ENCODE measurements at places on chromosomes 12 and 14. TPM values are rescaled to one million over a fixed set of nuclear protein-coding genes. Genes with fewer than 3 reads are reported as not detected.

SLCO1C1 gene
- not detected for total RNA-seq

SOX5 gene
- total RNA-seq: 7.9 TPM

DNA sequence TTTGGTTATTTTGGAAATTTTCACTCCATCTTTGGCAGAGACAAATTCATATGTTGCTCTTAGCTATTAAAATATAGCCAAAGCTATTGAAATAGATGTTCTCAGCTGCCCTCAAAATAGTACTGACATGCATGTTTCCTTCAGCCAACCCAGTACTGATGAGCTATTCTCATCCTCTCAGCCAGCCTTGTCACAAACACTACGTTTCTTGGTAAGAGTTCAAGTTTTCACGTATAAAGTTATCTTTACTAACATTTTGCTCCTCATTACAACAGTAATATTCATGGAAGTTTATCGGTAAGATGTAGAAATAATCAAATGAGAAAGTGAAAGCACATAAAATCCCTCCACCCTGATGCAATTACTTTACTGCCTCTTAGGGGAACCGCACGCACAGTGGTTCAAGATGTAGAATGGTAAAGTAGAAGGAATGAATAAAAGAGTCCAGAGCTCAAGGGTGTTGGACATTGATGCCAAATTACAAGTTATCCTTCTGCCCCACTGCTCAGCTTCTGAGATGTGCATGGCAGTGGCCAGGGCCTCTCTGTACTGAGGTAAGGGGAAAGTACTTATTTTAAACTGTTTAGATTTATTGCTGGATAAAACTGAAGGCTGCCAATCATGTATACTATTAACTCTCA, 20.7 kb downstream of the GCH1 start:
- peaks cover 27% of the 10 kb centered on the region for H3K4me1 ChIP-seq
- H3K27me3 ChIP-seq: no peaks in the 10 kb centered on the region
- peak overlapping the region; percentile 98 for H3K4me3 ChIP-seq
- ATAC-seq: peak; percentile 82

CLEC4A gene
- 2.6 TPM for total RNA-seq

PLEKHG7 gene
- total RNA-seq: not detected

DNA sequence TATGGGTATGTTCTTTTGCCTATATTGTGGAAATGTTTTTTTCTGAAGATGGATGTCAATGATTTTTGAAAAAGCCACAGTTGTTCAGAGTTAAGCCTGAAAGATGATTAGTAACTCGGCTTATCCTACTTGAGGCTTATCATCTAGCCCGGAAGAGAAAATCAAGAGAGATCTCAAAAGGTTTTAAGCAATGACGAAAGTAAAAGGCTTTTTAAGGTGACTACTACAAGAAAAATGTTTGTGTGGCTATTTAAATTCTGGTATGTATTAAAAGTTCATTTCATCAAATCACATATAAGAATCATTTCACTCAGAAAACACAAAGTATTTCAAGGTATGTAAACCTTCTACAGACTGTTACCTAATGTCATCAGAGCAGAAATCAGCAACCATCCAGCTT, 40.2 kb downstream of the HEATR5A start:
- H3K4me3 ChIP-seq: no peak overlapping the region
- peak overlapping the region; percentile 27 for H3K27ac ChIP-seq
- H3K4me1 ChIP-seq: peaks cover 5% of the 10 kb centered on the region

SMARCC2 gene
- total RNA-seq: 114 TPM

- no peak for ATAC-seq
- H3K4me3 ChIP-seq: no peak overlapping the region
- H3K36me3 ChIP-seq: no peaks in the 10 kb centered on the region
- H3K4me1 ChIP-seq: peaks cover 19% of the 10 kb centered on the region
- H3K27ac ChIP-seq: no peak overlapping the region
Observed at GRCh38 chr12:89877136-89877535, 168.5 kb upstream of the ATP2B1 start.

- peak; percentile 47 for ATAC-seq
- H3K27me3 ChIP-seq: peaks cover 4% of the 10 kb centered on the region
- peaks cover 27% of the 10 kb centered on the region for H3K4me1 ChIP-seq
- H3K27ac ChIP-seq: peak overlapping the region; percentile 98
- H3K36me3 ChIP-seq: peaks cover 44% of the 10 kb centered on the region
Observed at GRCh38 chr12:96907671-96908422, 790 bp downstream of the NEDD1 start.

- peaks cover 41% of the 10 kb centered on the region for H3K27me3 ChIP-seq
- no peak overlapping the region for H3K27ac ChIP-seq
- no peaks in the 10 kb centered on the region for H3K36me3 ChIP-seq
- H3K4me1 ChIP-seq: no peaks in the 10 kb centered on the region
Observed at GRCh38 chr12:106213662-106214061, 34.2 kb downstream of the CKAP4 start.

ZNF740 gene
- 41.8 TPM for total RNA-seq

GRCh38 chr14:49506650-49507049, 79.5 kb downstream of the RPS29 start:
- H3K4me3 ChIP-seq: no peak overlapping the region
- no peaks in the 10 kb centered on the region for H3K36me3 ChIP-seq
- H3K27ac ChIP-seq: no peak overlapping the region
- no peak for ATAC-seq
- no peaks in the 10 kb centered on the region for H3K4me1 ChIP-seq

IQSEC3 gene
- 0.39 TPM for total RNA-seq

DNA sequence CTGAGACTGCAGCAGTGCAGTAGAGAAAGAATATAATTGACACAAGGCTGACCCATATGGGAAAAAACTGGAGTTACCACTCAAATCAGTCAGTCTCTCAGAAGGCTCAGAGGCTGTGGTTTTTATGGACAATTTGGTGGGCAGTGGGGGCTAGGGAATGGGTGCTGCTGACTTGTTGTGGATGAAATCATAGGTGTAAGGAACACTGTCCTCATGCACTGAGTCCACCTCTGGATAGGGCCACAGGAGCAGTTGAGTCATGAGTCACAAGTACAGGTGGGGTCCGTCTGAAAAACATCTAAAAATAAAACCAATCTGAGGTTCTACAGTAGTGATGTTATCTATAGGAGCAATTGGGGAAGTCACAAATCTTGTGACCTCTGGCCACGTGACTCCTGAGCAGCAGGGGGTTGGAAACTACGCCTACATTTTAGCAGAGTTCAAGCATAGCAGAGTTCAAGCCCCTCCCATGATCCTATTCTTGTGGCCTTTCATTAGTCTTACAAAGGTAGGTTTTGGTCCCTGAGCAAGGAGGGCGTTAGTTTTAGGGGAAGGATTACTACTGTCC, 18.1 kb upstream of the SGPP1 start:
- H3K27ac ChIP-seq: peak overlapping the region; percentile 65
- H3K27me3 ChIP-seq: no peaks in the 10 kb centered on the region
- peaks cover 5% of the 10 kb centered on the region for H3K4me1 ChIP-seq
- no peaks in the 10 kb centered on the region for H3K36me3 ChIP-seq
- peak; percentile 64 for ATAC-seq

DNA sequence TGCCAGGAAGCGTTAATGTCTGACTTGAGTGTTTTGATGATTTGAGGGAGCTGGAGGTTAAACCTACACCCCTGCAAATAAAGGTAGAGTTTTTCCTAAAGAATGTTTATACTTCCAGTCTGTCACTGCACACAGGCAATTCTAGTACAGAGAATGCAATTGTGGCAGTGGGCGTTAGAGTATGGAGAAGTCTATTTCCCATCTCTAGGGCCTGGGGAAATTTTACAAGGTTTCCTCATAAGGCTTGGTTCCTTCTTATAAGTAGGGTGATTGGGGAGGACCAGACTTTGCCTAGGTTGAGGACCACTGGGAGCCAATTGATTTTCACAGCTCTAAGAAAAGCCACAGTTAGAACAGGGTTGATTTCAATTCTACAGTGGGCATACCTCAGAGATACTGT, 44.3 kb downstream of the IFNG start:
- H3K27ac ChIP-seq: no peak overlapping the region
- no peaks in the 10 kb centered on the region for H3K36me3 ChIP-seq
- no peak for ATAC-seq
- H3K4me1 ChIP-seq: peaks cover 22% of the 10 kb centered on the region
- H3K4me3 ChIP-seq: no peak overlapping the region

DNA sequence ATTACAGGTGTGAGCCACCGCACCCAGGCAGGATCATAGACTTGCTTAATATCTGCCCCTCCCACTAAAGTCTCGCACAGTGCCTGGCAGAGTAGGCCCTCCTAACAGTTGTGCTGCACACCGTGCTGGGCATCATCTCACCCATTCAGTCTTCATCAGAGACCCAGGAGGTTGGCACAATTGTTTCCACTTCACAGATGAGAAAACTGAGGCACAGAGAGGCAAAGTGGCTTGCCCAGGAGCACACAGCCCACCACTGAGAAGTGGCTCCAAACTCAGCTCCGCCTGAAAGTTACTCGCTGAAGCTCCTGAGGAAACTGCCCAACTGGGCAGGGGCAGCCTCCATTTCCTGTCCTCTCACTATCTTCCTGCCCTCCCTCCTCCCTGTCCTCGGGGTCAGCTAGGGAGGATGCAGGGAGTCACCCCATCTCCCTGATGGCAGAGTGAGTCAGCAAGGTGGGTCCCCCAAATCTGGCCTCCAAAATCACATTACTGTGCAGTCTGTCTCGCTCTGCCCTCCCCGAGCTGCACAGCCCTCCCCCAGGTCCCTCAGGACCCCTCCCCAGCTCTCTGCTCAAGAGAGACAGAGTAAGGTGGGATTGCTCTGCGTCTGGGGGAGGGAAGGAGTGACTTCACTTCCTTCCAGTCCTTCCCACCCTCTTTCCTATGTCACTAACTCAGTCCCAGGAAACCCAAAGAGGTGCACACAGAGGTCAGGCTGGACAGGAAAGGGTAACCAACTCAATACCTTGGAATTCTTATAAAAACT, 5.7 kb downstream of the SLC8B1 start:
- peak overlapping the region; percentile 68 for H3K27ac ChIP-seq
- H3K36me3 ChIP-seq: peaks cover 52% of the 10 kb centered on the region
- no peak overlapping the region for H3K4me3 ChIP-seq
- H3K27me3 ChIP-seq: no peaks in the 10 kb centered on the region
- H3K4me1 ChIP-seq: peaks cover 13% of the 10 kb centered on the region

DNA sequence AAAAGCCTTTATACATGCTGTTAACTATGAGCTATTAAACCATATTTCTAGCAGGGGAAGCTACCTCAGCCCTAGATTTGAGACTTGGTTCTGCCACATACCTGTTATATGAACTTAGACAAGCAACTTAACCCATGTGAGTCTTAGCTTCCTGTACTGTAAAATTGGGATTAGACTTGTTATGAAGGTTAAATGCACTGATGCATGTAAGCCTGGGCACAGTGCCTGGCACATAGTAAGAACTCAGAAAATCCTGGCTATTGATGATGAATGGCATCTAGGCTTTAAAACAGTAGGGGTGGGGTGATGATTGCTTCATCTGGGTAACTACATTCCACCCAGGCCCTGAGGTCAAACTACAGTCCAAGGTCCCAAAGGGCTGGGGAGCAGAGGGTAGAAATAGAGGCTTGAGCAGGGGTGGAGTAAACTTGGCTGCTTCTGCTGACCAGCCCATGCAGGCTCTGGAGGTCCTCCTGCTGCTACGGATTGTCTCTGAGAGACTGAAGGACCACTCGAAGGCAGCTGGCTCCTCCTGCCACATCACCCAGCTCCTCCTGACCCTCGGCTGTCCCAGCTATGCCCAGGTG, 11.3 kb downstream of the ESPL1 start:
- H3K4me1 ChIP-seq: no peaks in the 10 kb centered on the region
- ATAC-seq: no peak
- H3K4me3 ChIP-seq: no peak overlapping the region
- H3K36me3 ChIP-seq: peaks cover 93% of the 10 kb centered on the region

DNA sequence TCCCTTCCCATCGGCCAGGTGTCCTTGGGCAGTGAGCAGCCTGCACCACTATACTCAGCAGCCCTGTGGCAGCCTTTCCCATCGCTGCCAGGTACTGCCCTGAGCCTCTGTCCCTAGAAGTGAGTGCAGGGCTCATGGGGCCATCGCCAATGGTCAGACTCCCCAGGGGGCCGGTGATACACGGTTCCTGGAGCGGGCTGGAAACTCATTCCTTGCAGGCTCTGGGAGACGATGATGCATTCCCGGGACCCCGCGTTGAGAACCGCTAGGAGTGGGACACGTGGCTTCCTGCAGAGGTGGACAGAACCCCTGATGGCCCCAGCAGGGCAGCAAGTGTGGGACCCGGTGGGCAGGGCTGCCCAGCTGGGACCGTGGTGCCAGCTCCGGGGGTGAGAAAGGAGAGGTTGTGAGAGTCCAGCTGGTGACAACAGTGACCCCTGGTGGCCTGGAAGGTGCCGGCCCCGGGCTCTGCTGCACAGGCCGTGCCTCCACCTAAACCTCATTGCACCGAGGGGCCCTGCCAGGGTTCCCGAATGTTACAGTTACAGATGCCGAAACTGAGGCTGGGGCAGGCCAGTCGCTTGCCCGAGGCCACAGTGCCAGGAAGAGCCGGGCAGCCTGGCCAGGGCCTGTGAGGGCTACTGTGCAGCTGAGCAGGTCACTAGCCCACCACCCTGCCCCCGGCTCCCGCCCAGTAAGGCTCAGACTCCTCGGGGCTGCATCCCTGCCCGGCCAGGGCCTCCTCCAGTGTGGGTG, 33.8 kb downstream of the FBRSL1 start:
- peak; percentile 80 for ATAC-seq
- H3K27ac ChIP-seq: no peak overlapping the region
- H3K4me1 ChIP-seq: peaks cover 3% of the 10 kb centered on the region
- H3K36me3 ChIP-seq: peaks cover 4% of the 10 kb centered on the region
- no peak overlapping the region for H3K4me3 ChIP-seq

GRCh38 chr14:96125536-96125935, 79.1 kb upstream of the BDKRB2 start:
- no peak for ATAC-seq
- H3K27me3 ChIP-seq: no peaks in the 10 kb centered on the region
- peak overlapping the region; percentile 91 for H3K27ac ChIP-seq
- H3K4me3 ChIP-seq: peak overlapping the region; percentile 52

DNA sequence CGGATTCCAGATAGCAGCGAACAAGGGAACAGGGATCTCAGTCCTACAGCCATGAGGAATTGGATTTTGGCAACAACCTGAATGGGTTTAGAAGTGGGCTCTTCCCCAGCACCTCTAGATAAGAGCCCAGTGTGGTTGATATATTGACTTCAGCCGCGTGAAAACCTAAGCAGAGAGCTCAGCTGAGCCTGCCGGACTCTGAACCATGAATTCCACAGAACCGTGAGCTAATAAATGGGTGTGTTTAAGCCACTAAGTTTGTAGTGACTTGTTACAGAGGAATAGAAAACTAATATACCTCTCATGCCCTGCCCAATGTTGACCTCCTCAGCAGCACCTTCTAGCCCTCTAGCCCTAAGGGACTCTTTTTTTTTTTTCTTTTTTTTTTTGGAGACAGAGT, 32.4 kb upstream of the TMED10 start:
- H3K36me3 ChIP-seq: no peaks in the 10 kb centered on the region
- peaks cover 4% of the 10 kb centered on the region for H3K4me1 ChIP-seq
- no peak for ATAC-seq
- H3K27ac ChIP-seq: no peak overlapping the region
- H3K4me3 ChIP-seq: no peak overlapping the region
- H3K27me3 ChIP-seq: no peaks in the 10 kb centered on the region

TMEM30B gene
- total RNA-seq: 1.0 TPM

CCDC38 gene
- 0.28 TPM for total RNA-seq

- H3K27ac ChIP-seq: peak overlapping the region; percentile 71
- peaks cover 6% of the 10 kb centered on the region for H3K36me3 ChIP-seq
- no peaks in the 10 kb centered on the region for H3K27me3 ChIP-seq
- no peak for ATAC-seq
Observed at GRCh38 chr12:49232940-49233841, 31.7 kb upstream of the TUBA1C start.

TCL1B gene
- total RNA-seq: not detected

MIP gene
- not detected for total RNA-seq

KRT85 gene
- not detected for total RNA-seq

PSME2 gene
- 339 TPM for total RNA-seq

MYO1H gene
- not detected for total RNA-seq

GRCh38 chr12:110282300-110282860, 1.3 kb downstream of the ATP2A2 start:
- no peaks in the 10 kb centered on the region for H3K27me3 ChIP-seq
- H3K27ac ChIP-seq: peak overlapping the region; percentile 91
- H3K36me3 ChIP-seq: peaks cover 56% of the 10 kb centered on the region
- ATAC-seq: peak; percentile 44
- peaks cover 33% of the 10 kb centered on the region for H3K4me1 ChIP-seq
- peak overlapping the region; percentile 67 for H3K4me3 ChIP-seq

Measured in activated T-helper 17 cell treated with anti-CD3 and anti-CD28 coated beads, Interleukin-2, amount 50 U/mL, for 72 hours (primary cell).